Central memory CD4-positive, alpha-beta T cell (primary cell): ENCODE measurements at places on chromosomes 6 and 20.

DNA sequence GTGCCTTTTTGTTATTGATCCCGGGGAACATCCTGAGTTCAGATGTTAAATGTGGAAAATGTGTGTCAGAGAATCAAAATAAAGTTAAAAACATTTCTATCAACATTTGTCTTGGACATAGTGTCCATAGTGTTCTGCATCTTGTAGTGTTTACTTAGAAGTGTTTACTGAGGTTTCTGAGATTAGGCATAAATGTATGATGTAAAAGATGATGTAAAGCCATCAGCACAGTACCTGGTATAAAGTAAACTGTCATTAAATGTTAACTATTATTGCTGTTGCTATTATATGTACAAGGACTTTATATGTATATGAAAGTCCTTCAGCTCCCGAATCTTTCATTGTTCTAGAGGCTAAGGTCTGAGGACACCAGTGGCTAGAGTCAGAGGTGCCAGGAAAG, 28.2 kb upstream of the VEGFA start:
- DNase-seq = no peak

- DNase-seq = no peak
Measured at GRCh38 chr6:74054190-74054589, 358.2 kb downstream of the CD109 start.

- DNase-seq = no peak
Measured at GRCh38 chr6:121210943-121211342, 123.3 kb downstream of the TBC1D32 start.

GRCh38 chr6:127933852-127934840, 33.3 kb upstream of the THEMIS start:
- DNase-seq = peak; percentile 68

GRCh38 chr20:25739615-25740320, 43.1 kb upstream of the ZNF337 start:
- DNase-seq = peak; percentile 44
